ENCODE measurements at places on chromosomes 3 and 15. TPM values are rescaled to one million over a fixed set of nuclear protein-coding genes. Genes with fewer than 3 reads are reported as not detected.

TNNC1 gene
- total RNA-seq, result 5.8 TPM

HHATL gene
- total RNA-seq, result not detected

ADAMTSL3 gene
- total RNA-seq, result 1.4 TPM

IL5RA gene
- not detected for total RNA-seq

IL16 gene
- 0.09 TPM for total RNA-seq

TMEM266 gene
- 2.6 TPM for total RNA-seq

SPATA12 gene
- 0.19 TPM for total RNA-seq

GRCh38 chr15:51083641-51084166 lies 11.0 kb downstream of the TNFAIP8L3 start:
- no peaks in the 10 kb centered on the region for H3K27me3 ChIP-seq
- H3K36me3 ChIP-seq, result no peaks in the 10 kb centered on the region
- no peak for DNase-seq
- H3K27ac ChIP-seq, result no peak overlapping the region
- H3K4me3 ChIP-seq, result no peak overlapping the region

DNA sequence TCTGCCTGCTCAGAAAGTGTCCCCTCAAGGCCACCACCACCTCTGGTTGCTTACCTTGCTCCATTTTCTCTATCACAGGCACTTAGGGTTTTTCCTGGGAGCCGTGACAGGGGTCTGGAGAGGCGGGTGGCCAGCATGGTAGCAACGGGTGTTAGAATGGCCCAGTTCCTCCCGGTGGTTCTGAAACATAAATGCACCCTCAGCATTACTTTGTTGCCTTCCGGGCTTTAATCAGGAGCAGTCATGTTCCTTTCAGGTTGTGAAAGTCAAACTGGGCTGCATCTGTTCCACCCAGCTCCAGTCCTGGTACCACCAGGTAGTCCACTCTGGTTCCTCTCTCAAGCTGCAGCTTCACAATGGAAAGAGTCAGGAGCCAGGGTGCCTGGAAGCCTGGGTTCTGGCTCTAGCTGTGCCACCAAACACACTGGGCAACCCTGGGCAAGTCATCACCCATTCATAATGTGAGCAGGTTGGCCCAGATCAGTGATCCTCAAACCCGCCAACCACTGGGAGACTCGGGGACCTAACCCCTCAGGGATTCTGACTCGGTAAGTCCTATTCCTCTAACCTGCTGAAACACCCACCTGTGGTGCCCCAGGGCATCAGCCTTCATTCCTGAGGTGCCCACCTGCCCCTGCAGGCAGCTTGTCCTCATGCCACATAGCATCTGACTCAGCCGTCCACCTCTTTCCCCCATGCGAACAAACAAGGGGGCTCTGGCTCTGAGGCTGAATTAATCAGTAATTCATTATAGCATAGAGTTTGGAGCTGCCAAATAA lies 9.3 kb downstream of the BDH1 start:
- no peaks in the 10 kb centered on the region for H3K27me3 ChIP-seq
- peaks cover 18% of the 10 kb centered on the region for H3K4me1 ChIP-seq
- no peak overlapping the region for H3K27ac ChIP-seq
- DNase-seq, result no peak
- H3K4me3 ChIP-seq, result no peak overlapping the region
- H3K36me3 ChIP-seq, result no peaks in the 10 kb centered on the region

- DNase-seq, result no peak
- no peaks in the 10 kb centered on the region for H3K36me3 ChIP-seq
- no peak overlapping the region for H3K4me3 ChIP-seq
Observed at GRCh38 chr15:77836121-77836692, 203.5 kb upstream of the LINGO1 start.

GRCh38 chr3:178562143-178562946 lies 26.1 kb downstream of the KCNMB2 start:
- no peaks in the 10 kb centered on the region for H3K4me1 ChIP-seq
- no peaks in the 10 kb centered on the region for H3K36me3 ChIP-seq
- H3K27ac ChIP-seq, result no peak overlapping the region
- no peak overlapping the region for H3K4me3 ChIP-seq

DNA sequence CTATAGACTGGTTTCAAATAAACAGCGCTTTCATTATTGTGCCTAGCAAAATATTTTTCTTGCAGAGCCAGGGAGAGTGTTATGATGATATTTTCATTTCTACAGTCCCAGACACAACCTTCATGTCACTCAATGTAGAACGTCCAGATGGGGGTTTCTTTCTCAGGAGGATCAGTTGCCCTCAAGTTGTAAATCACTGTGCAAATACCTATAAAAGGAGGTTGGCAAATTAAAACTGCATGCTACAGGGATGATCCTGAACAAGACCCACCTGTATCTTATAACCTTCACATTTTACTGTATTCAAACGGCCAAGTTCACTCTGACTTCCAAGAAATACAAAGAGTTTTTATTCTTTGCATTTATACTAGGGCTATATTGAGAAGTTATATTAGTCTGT lies 486.0 kb downstream of the EDEM1 start:
- no peak overlapping the region for H3K4me3 ChIP-seq
- no peaks in the 10 kb centered on the region for H3K4me1 ChIP-seq
- no peaks in the 10 kb centered on the region for H3K36me3 ChIP-seq

GRCh38 chr3:183819831-183820230 lies 5.5 kb downstream of the MAP6D1 start:
- peaks cover 3% of the 10 kb centered on the region for H3K4me1 ChIP-seq
- H3K4me3 ChIP-seq, result no peak overlapping the region
- H3K27ac ChIP-seq, result no peak overlapping the region
- DNase-seq, result no peak
- no peaks in the 10 kb centered on the region for H3K36me3 ChIP-seq

DNA sequence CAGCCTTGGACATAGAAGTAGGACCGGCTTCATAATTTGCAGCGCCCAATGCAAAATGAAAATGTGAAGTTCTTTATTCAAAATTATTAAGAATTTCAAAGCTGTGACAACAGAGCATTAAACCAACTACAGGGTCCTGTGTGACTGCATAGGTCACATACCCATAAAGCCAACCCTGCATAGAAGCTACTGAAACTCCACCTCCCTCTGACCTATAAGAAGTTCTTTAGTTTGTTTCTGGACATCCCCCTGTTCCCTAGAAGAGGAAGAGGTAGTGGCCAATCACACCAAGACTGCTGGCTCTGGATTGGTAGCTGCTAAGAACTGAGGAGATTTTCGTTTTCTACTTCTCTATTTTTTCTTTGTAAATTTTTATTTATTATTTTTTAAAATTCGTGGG lies 9.0 kb upstream of the SELENOT start:
- H3K27me3 ChIP-seq, result no peaks in the 10 kb centered on the region
- H3K4me1 ChIP-seq, result peaks cover 5% of the 10 kb centered on the region
- no peaks in the 10 kb centered on the region for H3K36me3 ChIP-seq
- no peak overlapping the region for H3K4me3 ChIP-seq
- DNase-seq, result no peak

DNA sequence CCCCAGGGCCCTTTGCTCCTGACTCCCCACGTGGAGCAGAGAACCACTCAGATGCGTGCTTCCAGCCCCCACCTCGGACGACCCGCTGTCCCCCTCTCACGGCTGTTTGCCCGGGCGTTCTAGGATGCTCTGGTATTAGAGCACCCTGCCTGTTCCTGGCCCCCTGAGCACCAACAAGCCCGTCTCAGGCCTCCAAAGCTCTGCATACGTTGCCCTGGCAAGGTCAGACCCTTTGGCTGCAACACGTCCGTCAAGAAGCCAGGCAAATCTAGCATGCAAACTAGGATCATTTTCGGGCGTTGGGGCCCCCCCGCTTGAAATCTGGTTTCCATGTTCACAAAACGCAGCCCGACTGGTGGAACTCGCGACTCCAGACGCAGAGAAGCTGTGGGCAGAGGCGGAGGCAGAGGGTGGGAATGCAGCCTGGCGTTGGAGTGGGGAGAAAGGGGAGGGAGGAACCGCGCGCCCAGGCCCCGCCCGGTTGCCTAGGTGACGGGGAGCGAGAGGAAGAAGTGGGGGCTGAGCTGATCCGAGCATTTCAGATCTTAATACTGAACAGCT lies 86.2 kb upstream of the PIAS1 start:
- peaks cover 7% of the 10 kb centered on the region for H3K4me1 ChIP-seq
- no peak overlapping the region for H3K27ac ChIP-seq
- peak overlapping the region; percentile 53 for H3K4me3 ChIP-seq

DNA sequence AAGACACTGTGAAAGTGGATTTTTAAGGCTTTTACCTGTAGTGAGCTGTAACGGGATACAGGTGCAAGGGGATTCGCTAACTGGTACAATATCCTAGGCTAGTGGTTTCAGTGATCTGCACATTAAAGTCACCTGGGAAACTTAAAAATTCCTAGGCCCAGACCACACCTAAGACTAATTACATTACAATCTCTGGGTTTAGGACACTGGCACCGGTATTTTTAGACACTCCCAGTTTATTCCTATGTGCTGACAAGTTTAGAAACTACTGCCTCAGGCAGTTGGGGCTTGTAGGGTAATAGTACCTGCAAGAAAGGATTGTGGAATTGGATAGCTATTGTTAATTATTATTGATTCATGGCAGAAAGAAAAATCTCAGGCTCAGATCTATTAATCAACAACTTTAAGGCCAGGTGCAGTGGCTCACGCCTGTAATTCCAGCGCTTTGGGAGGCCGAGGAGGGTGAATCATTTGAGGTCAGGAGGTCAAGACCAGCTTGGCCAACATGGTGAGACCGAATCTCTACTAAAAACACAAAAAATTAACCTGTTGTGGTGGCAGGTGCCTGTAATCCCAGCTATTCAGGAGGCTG lies 50.4 kb upstream of the CASR start:
- no peaks in the 10 kb centered on the region for H3K4me1 ChIP-seq
- H3K36me3 ChIP-seq, result no peaks in the 10 kb centered on the region
- no peak overlapping the region for H3K27ac ChIP-seq
- no peaks in the 10 kb centered on the region for H3K27me3 ChIP-seq
- no peak overlapping the region for H3K4me3 ChIP-seq

GRCh38 chr15:50857763-50858162 lies 50.7 kb upstream of the AP4E1 start:
- H3K36me3 ChIP-seq, result no peaks in the 10 kb centered on the region
- H3K27ac ChIP-seq, result no peak overlapping the region
- H3K4me3 ChIP-seq, result no peak overlapping the region
- H3K27me3 ChIP-seq, result no peaks in the 10 kb centered on the region
- DNase-seq, result no peak

DNA sequence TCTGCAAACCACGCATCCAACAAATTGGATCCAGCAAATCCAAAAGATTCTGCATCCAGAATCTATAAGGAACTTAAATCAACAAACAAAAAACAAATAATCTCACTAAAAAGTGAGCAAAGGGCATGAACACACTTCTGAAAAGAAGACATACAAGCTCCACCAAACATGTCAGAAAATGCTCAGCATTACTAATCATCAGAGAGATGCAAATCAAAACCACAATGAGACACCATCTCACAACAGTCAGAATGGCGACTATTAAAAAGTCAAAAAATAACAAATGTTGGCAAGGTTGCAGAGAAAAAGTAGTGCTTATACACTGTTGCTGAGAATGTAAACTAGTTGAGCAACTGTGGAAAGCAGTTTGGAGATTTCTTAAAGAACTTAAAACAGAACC lies 21.6 kb upstream of the SLC25A36 start:
- H3K4me1 ChIP-seq, result no peaks in the 10 kb centered on the region
- H3K4me3 ChIP-seq, result no peak overlapping the region
- no peaks in the 10 kb centered on the region for H3K36me3 ChIP-seq
- no peaks in the 10 kb centered on the region for H3K27me3 ChIP-seq

DNA sequence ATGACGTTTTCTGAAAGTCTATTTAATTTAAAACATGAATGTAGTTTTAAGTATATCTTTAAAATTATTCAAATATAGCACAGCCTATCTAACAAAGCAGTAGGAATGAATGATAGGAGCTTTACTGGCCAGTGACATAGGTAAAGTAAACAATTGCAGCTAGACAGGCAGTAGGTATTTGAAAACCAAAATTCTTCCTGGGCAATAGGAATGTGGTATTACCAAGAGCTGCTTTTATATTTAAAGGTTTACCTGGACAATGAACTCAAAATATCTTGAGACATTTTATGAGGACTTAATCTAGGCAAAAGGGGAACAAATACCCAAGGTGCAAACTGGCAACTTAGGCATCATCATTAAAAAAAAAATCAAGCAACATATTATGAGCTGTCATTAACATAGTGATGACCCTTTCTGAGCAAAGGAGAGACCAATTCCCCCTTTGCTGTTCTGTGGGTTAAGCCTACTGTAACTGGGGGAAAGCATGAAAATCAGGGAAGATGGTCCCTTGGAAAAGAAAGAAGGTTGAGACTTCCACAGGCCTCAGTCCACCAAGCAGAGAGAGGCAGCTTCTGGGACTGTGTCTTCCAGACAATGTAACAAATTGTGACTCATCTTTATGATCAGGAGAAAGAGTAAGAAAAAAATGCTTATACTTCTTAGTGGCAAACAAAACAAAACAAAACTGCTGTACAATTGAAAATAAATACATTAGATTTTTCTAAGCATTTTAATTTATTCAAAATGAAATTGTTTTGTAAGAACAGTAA lies 12.9 kb downstream of the ISL2 start:
- H3K27me3 ChIP-seq, result peaks cover 33% of the 10 kb centered on the region
- no peaks in the 10 kb centered on the region for H3K4me1 ChIP-seq
- DNase-seq, result no peak
- no peak overlapping the region for H3K27ac ChIP-seq

GRCh38 chr3:148971401-148972163 lies 19.8 kb upstream of the GYG1 start:
- H3K4me3 ChIP-seq, result no peak overlapping the region
- H3K36me3 ChIP-seq, result no peaks in the 10 kb centered on the region
- no peak for DNase-seq
- H3K4me1 ChIP-seq, result no peaks in the 10 kb centered on the region

GRCh38 chr3:50008931-50009330 lies 69.0 kb downstream of the RBM6 start:
- no peak for DNase-seq
- no peak overlapping the region for H3K27ac ChIP-seq
- H3K4me3 ChIP-seq, result no peak overlapping the region
- H3K27me3 ChIP-seq, result no peaks in the 10 kb centered on the region
- no peaks in the 10 kb centered on the region for H3K4me1 ChIP-seq
- no peaks in the 10 kb centered on the region for H3K36me3 ChIP-seq

GRCh38 chr3:140186421-140186920 lies 251.5 kb downstream of the CLSTN2 start:
- no peak overlapping the region for H3K27ac ChIP-seq
- H3K4me3 ChIP-seq, result no peak overlapping the region
- no peaks in the 10 kb centered on the region for H3K4me1 ChIP-seq
- DNase-seq, result no peak
- H3K27me3 ChIP-seq, result no peaks in the 10 kb centered on the region

DNA sequence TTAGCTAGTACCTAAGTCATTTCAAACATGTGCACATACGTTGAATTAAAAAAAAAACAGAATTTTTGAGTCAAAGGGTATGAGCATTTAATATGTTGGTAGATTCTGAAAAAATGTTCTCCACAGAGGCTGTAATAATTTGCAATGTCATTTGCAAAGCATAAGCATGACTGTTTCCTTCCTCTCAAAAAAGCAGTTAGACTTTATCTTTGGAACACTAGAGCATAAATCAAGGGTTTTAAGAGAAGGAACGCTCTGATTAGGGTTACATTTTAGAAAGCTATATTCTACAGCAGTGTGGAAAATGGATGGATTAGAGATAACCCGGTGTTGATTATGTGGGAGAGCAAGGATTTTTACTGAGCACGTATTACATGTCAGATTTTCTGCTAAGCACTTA lies 193.7 kb downstream of the WDR72 start:
- no peaks in the 10 kb centered on the region for H3K27me3 ChIP-seq
- no peak overlapping the region for H3K4me3 ChIP-seq
- H3K27ac ChIP-seq, result no peak overlapping the region
- H3K4me1 ChIP-seq, result no peaks in the 10 kb centered on the region

- 0 out of 2 replicates have a peak, but pooled peaks cover 2% of the 10 kb centered on the region for H3K4me1 ChIP-seq
- no peak for DNase-seq
- no peak overlapping the region for H3K4me3 ChIP-seq
- H3K36me3 ChIP-seq, result no peaks in the 10 kb centered on the region
Observed at GRCh38 chr15:100922192-100923040, 3.3 kb downstream of the LRRK1 start.

GRCh38 chr3:41075975-41076374 lies 123.3 kb upstream of the CTNNB1 start:
- peaks cover 1% of the 10 kb centered on the region for H3K4me1 ChIP-seq
- no peak for DNase-seq
- H3K27ac ChIP-seq, result no peak overlapping the region
- H3K4me3 ChIP-seq, result no peak overlapping the region
